ENCODE measurements at places on chromosomes 4 and X. TPM values are rescaled to one million over a fixed set of nuclear protein-coding genes. Genes with fewer than 3 reads are reported as not detected.

SORBS2 gene
- 13.9 TPM for total RNA-seq

CXorf49 gene
- not detected for total RNA-seq

PABPC5 gene
- 4.7 TPM for total RNA-seq

SPACA5 gene
- not detected for total RNA-seq

SASH3 gene
- total RNA-seq = not detected

CYLC1 gene
- total RNA-seq = not detected

PCDH18 gene
- 59.9 TPM for total RNA-seq

F8A2 gene
- not detected for total RNA-seq

C4orf54 gene
- total RNA-seq = 2.7 TPM

MTCP1 gene
- total RNA-seq = 1.1 TPM

ZNF185 gene
- 0.47 TPM for total RNA-seq

Measured in myocyte (in vitro differentiated cells).